Thyroid gland (tissue), 4 donors: ENCODE measurements at places on chromosomes 4 and X.

GRCh38 chrX:41265615-41266014, 68.3 kb upstream of the DDX3X start:
- H3K4me1 ChIP-seq: no peaks in the 10 kb centered on the region
- H3K4me3 ChIP-seq: no peak overlapping the region
- no peak for DNase-seq

- H3K27ac ChIP-seq: no peak overlapping the region
- no peak overlapping the region for H3K4me3 ChIP-seq
- H3K27me3 ChIP-seq: no peaks in the 10 kb centered on the region
- no peaks in the 10 kb centered on the region for H3K36me3 ChIP-seq
- no peak for DNase-seq
Measured at GRCh38 chrX:150577174-150577573, 8.8 kb downstream of the MTM1 start.

DNA sequence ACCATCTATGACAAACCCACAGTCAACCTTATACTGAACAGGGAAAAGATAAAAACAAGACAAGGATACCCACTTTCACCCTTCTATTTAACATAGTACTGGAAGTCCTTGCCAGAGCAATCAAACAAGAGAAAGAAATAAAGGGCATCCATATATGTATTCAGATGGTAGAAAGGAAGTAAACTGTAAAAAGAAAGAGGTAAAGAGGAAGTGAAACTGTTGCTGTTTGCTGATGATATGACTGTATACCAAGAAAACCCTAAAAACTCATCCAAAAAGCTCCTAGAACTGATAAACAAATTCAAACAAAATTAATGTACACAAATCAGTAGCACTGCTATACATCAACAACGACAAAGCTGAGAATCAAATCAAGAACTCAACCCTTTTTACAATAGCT, 538.7 kb upstream of the PABPC4L start:
- H3K4me1 ChIP-seq: no peaks in the 10 kb centered on the region
- H3K27ac ChIP-seq: no peak overlapping the region
- no peaks in the 10 kb centered on the region for H3K36me3 ChIP-seq
- no peak overlapping the region for H3K4me3 ChIP-seq
- DNase-seq: no peak

GRCh38 chr4:147788791-147789190, 56.9 kb downstream of the ARHGAP10 start:
- H3K4me3 ChIP-seq: no peak overlapping the region
- DNase-seq: no peak
- no peak overlapping the region for H3K27ac ChIP-seq
- no peaks in the 10 kb centered on the region for H3K36me3 ChIP-seq
- peaks cover 69% of the 10 kb centered on the region for H3K4me1 ChIP-seq
- H3K27me3 ChIP-seq: no peaks in the 10 kb centered on the region

GRCh38 chr4:121353213-121353612, 27.6 kb downstream of the QRFPR start:
- no peaks in the 10 kb centered on the region for H3K36me3 ChIP-seq
- H3K4me3 ChIP-seq: no peak overlapping the region
- no peaks in the 10 kb centered on the region for H3K4me1 ChIP-seq

DNA sequence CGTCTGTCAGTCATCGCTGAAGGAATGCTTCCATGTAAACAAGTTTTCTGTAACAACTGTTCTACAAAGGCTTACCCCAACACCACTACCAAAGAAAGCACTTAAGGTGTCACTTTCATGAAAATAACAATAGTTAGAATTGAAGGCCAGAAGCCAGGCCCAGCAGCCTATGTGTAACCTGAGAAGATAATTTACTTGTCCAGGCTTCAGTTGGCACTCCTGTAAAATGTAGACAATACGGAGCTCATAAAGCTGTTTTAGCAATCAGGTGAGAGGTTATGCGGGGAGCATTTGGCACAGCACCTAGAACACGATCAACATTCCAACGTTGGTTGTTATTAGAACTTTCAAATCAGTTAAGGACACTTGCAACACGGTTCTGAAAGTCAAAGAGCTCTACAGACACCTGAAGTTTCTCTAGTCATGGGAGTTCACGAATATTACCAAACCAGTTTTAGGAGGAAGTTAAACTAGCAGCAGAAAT, 15.7 kb downstream of the ADGRA3 start:
- peak; percentile 85 for DNase-seq
- no peaks in the 10 kb centered on the region for H3K36me3 ChIP-seq
- H3K4me1 ChIP-seq: peaks cover 20% of the 10 kb centered on the region
- no peak overlapping the region for H3K4me3 ChIP-seq
- no peak overlapping the region for H3K27ac ChIP-seq
- H3K27me3 ChIP-seq: no peaks in the 10 kb centered on the region

GRCh38 chrX:49838374-49838773, 9.3 kb downstream of the PAGE4 start:
- peak; percentile 11 for DNase-seq
- no peaks in the 10 kb centered on the region for H3K36me3 ChIP-seq
- no peaks in the 10 kb centered on the region for H3K27me3 ChIP-seq
- no peak overlapping the region for H3K27ac ChIP-seq

DNA sequence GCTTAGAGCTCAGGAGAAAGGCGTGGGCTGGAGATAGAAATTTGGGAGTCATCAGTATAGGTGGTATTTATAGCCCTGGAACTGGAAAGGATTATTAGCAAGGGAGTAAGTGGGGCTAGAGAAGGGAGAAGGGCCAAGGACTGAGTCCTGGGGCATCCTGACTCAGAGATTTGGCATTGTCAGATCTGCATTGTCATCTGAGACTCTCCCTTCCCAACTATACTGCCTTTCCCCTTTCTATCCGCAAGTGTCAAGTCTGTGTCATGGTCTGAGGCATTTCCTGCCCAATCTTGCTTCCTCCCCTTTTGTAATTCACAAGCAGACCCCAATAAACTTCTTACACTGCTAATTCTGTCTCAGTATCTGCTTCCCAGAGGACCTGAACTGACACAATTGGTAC, 24.4 kb upstream of the SLC25A43 start:
- H3K36me3 ChIP-seq: no peaks in the 10 kb centered on the region
- DNase-seq: no peak
- no peaks in the 10 kb centered on the region for H3K27me3 ChIP-seq

DNA sequence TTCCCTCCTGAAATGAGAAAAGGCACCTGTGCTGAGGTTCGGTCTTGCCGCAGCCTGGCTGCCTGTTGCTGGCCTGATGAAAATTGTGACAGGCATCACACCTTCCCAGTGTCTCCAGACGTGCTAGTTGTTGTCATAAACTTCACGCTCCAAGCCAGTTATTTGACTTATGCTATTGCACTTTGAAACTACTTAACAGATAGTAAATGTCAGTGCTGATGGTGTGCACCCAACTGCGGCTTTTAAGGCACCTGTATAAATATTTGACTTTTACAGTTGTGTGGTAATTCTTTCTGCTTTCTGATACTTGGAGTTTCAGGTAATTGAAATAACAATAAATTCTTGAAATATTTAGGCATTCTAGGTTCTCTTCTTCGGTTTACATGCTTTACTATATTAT, 1.8 kb downstream of the WWC2 start:
- DNase-seq: no peak
- no peaks in the 10 kb centered on the region for H3K36me3 ChIP-seq
- H3K4me3 ChIP-seq: no peak overlapping the region
- peaks cover 18% of the 10 kb centered on the region for H3K4me1 ChIP-seq
- H3K27me3 ChIP-seq: no peaks in the 10 kb centered on the region

- DNase-seq: no peak
- H3K36me3 ChIP-seq: no peaks in the 10 kb centered on the region
- H3K27ac ChIP-seq: no peak overlapping the region
Measured at GRCh38 chrX:12403474-12404082, 265.3 kb downstream of the FRMPD4 start.

DNA sequence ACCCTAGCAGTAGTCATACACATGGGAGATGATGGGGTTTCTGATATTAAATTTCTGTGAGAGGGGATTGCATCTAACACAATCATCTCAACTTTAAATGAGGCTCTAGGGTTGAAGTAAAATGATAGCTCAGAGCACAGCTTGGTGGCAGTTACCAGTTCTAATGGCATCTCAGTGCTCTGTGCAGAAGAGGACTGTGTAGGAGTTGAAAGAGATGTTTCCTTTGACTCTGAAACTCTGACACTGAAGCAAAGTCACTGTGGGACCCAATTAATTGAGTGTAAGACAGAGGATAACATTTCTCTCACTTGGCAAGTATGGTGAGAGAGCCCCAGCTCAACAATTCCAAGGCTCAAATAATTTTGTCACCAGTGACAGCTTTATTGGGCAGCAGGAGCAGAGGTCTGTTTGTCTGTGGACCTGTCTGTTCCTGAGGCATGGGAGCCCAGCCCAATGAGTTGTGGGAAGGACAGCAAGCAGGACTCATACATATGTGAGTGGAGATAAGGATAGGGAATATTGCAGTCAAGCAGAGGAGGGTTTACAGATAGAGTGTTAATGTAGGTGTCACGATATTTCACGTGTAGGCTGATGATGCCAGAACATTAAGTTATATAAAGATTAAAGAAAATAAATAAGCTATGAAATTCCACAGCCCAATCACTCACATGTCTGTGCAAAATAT, 76.7 kb upstream of the NAF1 start:
- DNase-seq: no peak
- H3K27me3 ChIP-seq: no peaks in the 10 kb centered on the region
- no peaks in the 10 kb centered on the region for H3K4me1 ChIP-seq

- H3K36me3 ChIP-seq: no peaks in the 10 kb centered on the region
- no peaks in the 10 kb centered on the region for H3K4me1 ChIP-seq
- DNase-seq: no peak
- H3K4me3 ChIP-seq: no peak overlapping the region
Measured at GRCh38 chrX:87299563-87300160, 217.9 kb upstream of the KLHL4 start.

- no peaks in the 10 kb centered on the region for H3K4me1 ChIP-seq
- no peak for DNase-seq
- no peak overlapping the region for H3K4me3 ChIP-seq
Measured at GRCh38 chr4:109998867-109999584, 86.3 kb downstream of the EGF start.

GRCh38 chr4:66465111-66465510, 794.8 kb upstream of the EPHA5 start:
- no peak overlapping the region for H3K27ac ChIP-seq
- H3K36me3 ChIP-seq: no peaks in the 10 kb centered on the region
- no peak overlapping the region for H3K4me3 ChIP-seq
- no peaks in the 10 kb centered on the region for H3K27me3 ChIP-seq

DNA sequence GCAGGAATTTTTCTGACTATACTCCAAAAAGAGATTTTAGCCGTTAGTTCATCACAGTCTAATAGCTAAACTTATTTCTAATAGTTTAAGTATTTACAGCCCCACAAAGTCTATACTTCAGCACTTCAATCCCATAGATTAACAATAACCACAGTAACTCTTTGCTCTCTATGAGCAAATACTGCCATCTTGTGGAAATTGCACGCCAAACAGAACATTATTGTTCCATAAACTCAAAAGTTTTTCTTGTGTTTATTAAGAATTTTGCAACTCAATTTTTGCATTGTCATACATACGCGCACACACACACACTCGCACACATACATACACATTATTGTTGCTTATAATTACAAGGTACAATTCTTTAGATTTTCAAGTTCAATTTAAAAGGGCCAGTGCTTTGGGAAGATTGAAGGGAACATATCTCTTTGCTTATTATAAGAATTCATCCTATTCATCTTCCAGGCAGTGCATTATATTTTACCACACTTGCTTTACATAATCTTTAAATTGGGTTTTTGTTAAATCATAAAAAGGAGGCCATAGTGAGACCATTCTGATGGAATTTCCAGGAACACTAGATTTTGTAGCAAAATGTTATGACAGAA, 63.8 kb upstream of the ATOH1 start:
- no peaks in the 10 kb centered on the region for H3K36me3 ChIP-seq
- H3K27me3 ChIP-seq: no peaks in the 10 kb centered on the region
- no peak overlapping the region for H3K4me3 ChIP-seq
- H3K27ac ChIP-seq: no peak overlapping the region

DNA sequence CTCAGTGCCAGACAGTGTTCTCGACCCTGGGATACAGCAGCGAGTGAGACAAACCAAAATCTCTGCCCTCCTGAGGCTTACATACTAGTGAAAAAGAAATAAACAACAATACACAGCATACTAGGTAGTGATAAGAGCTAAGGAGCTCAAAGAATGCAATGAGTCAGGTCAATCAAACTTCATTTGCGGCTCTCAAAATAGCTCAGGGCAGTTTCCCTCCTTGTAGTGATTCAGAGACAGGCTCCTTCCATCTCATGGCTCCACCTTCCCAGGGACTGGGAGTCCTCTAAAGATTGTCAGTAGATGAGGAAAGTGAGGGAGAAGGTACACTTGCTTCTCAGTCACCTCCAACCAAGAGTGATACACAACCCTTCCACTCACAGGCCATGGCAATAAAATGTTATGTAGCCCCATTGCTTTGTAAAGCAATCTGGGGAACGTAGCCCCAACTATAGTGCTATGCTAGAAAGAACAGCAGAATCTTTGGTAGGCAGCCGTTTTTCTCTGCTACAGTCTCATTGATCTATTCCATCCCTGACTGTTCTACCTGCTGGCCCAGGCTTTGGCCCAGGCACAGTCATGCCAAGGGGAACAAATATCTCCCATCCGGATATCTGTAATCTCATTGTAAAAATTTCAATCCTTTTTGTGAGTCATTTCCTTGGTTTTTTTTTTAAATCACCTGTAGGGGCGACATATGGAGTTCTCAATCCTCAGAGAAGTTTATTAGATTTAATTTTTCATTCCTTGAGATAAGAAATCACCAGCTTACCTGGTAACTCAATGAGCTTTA, 183.1 kb upstream of the S100G start:
- no peak overlapping the region for H3K27ac ChIP-seq
- H3K36me3 ChIP-seq: no peaks in the 10 kb centered on the region
- H3K27me3 ChIP-seq: no peaks in the 10 kb centered on the region

DNA sequence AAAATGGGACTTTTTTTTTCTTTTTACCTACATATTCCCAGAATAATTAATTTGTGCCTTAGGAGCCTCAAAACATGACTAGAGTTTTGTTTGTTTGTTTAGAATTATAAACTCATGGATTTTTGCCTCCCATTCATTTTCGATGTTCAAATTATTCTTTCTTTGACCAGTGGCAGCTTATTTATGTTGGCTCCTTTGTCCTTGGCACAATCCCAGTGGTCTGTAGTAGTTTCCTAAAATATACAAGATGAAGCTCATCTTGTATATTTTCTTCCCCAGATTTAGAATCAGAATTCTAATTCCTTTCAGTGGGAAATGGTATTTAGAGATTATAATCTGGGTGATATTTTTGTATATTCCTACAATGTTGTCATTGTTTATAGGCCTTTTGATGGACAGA, 27.2 kb downstream of the DCK start:
- H3K4me3 ChIP-seq: no peak overlapping the region
- no peak overlapping the region for H3K27ac ChIP-seq
- H3K36me3 ChIP-seq: no peaks in the 10 kb centered on the region
- DNase-seq: no peak
- H3K4me1 ChIP-seq: peaks cover under 1% of the 10 kb centered on the region

GRCh38 chr4:142485452-142485851, 360.6 kb downstream of the INPP4B start:
- H3K4me3 ChIP-seq: no peak overlapping the region
- DNase-seq: no peak
- no peaks in the 10 kb centered on the region for H3K4me1 ChIP-seq
